Pulmonary artery endothelial cell (primary cell): ENCODE measurements at places on chromosomes 2 and 18. TPM values are rescaled to one million over a fixed set of nuclear protein-coding genes. Genes with fewer than 3 reads are reported as not detected.

Gene SERPINB3
- total RNA-seq: not detected in 2 replicates

Gene NDC80
- 24.3 and 43.1 TPM in 2 replicates for total RNA-seq

Gene AQP4
- total RNA-seq: not detected in 2 replicates

Gene ZNF521
- total RNA-seq: 55.6 and 64.3 TPM in 2 replicates

Gene ALPP
- not detected in 2 replicates for total RNA-seq

Gene TEKT4
- not detected in 2 replicates for total RNA-seq

Gene STON1
- total RNA-seq: 7.3 and 10.5 TPM in 2 replicates

Gene IL1R1
- 5.5 and 17.3 TPM in 2 replicates for total RNA-seq

Gene MZT2A
- total RNA-seq: 69.9 and 87.8 TPM in 2 replicates

Gene NTSR2
- total RNA-seq: not detected in 2 replicates

Gene PDE1A
- total RNA-seq: 0.07 and 0.28 TPM in 2 replicates

Gene TUBA3D
- not detected in 2 replicates for total RNA-seq

Gene RAB6C
- not detected in 2 replicates for total RNA-seq

Gene CHST10
- total RNA-seq: 10.5 and 15.3 TPM in 2 replicates

Gene CLASP1
- total RNA-seq: 31.3 and 49.9 TPM in 2 replicates

Gene LRP2
- under 0.01 and 0.11 TPM in 2 replicates for total RNA-seq
